Left ventricle myocardium inferior (tissue), 1 donor: ENCODE measurements at places on chromosomes 6 and 20.

GRCh38 chr6:39338397-39338796 is 15.9 kb upstream of the KCNK16 start:
- no peak for DNase-seq

GRCh38 chr20:52054123-52054522 is 137.5 kb downstream of the ZFP64 start:
- no peak for DNase-seq

GRCh38 chr6:143155681-143156080 is 95.0 kb downstream of the AIG1 start:
- DNase-seq = no peak

- peak; percentile 46 for DNase-seq
These were observed 133.3 kb downstream of the ELOVL4 start for GRCh38 chr6:79813854-79814709.

DNA sequence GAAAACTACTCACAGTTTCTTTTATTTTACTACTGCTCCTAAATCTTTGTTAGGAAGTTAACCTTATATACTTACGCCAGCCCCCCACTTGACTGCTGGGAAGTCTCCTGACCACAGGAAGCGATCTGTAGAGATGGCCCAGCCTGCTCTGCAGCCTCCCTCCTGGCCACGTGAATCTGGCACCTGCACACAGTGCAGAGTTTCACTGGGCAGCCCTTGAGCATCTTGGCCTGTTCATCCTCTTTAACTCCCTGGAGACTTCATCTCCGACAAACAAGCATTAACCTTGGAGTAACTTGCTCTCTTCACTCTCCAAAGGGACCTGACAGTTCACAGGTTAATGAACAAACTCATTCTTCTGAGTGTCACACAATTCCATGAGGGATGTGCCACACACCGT is 294.1 kb downstream of the BTBD9 start:
- DNase-seq = no peak
